Activated CD4-positive, alpha-beta memory T cell treated with anti-CD3 and anti-CD28 coated beads for 36 hours (primary cell): ENCODE measurements at places on chromosomes 2 and 18. TPM values are rescaled to one million over a fixed set of nuclear protein-coding genes. Genes with fewer than 3 reads are reported as not detected.

- no peak overlapping the region for H3K27ac ChIP-seq
- DNase-seq, result no peak
- no peaks in the 10 kb centered on the region for H3K4me1 ChIP-seq
- H3K4me3 ChIP-seq, result no peak overlapping the region
Measured at GRCh38 chr2:205574001-205574400, 108.3 kb upstream of the NRP2 start.

- no peak overlapping the region for H3K4me3 ChIP-seq
- H3K4me1 ChIP-seq, result no peaks in the 10 kb centered on the region
- H3K27me3 ChIP-seq, result no peaks in the 10 kb centered on the region
- no peaks in the 10 kb centered on the region for H3K36me3 ChIP-seq
Measured at GRCh38 chr2:16050908-16051489, 110.6 kb downstream of the MYCN start.

DNA sequence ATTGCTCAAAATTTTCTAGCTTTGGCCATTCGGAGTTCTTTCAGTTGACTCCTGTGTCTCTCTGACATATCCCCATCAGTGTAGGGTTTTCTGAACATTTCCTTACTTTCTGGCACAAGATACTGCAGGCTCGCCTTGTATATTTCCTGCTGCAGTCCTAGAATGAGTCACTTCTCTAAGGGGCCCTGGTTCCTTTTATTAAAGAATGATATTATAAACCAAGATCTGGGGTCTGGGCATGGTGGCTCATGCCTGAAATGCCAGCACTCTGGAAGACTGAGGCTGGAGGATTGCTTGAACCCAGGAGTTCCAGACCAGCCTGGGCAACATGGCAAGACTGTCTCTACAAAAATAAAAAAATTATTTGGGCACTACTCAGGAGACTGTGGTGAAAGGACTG is 3.0 kb upstream of the RPL37A start:
- no peaks in the 10 kb centered on the region for H3K27me3 ChIP-seq
- peaks cover 24% of the 10 kb centered on the region for H3K36me3 ChIP-seq
- DNase-seq, result no peak
- H3K27ac ChIP-seq, result no peak overlapping the region

- H3K27me3 ChIP-seq, result no peaks in the 10 kb centered on the region
- peaks cover 19% of the 10 kb centered on the region for H3K36me3 ChIP-seq
- H3K4me3 ChIP-seq, result no peak overlapping the region
- DNase-seq, result no peak
Measured at GRCh38 chr2:43323857-43324256, 97.5 kb upstream of the ZFP36L2 start.

The GPR39 gene
- not detected for total RNA-seq
